ENCODE measurements at places on chromosomes 6 and 20.

- DNase-seq, result no peak
Observed at GRCh38 chr20:6347916-6348315, 225.1 kb upstream of the FERMT1 start.

DNA sequence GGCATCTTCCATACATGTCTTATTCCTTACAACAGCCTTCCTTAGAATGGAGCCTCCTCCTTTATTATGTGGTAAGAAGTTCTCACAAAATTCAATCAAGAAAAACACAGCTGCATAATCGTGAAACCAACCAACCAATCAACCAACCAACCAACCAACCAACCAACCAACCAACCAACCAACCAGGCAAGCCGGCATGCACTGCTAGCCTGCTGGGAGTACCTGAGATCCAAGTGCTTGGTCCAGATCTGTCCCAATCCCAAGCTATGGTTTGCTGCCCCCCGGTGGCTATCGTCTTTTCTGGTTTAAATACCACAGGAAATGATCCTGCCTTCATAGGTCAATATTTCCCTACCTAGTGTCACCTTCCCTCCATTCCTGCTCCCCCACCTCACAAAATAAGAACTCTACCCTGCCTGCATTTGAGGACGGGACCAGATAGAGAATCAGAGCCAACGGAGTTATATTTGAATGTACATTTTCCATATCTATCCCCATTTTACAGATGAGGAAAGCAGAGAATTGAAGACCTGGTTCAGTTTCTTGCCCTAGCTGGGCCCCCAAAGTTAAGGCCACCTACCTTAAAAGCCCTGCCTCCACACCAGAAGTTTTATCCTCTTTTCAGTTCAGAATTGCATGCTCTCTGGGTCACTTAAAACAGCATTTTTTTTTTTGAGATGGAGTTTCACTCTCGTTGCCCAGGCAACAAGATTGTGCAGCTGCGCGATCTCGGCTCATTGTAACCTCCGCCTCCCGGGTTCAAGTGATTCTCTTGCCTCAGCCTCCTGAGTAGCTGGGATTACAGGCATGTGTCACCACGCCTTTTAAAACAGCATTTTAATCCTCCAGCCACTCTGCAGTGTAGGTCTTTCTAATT is 27.1 kb downstream of the RAB44 start:
- DNase-seq, result no peak

GRCh38 chr6:33668914-33669313 is 42.6 kb downstream of the UQCC2 start:
- peak; percentile 19 for DNase-seq

DNA sequence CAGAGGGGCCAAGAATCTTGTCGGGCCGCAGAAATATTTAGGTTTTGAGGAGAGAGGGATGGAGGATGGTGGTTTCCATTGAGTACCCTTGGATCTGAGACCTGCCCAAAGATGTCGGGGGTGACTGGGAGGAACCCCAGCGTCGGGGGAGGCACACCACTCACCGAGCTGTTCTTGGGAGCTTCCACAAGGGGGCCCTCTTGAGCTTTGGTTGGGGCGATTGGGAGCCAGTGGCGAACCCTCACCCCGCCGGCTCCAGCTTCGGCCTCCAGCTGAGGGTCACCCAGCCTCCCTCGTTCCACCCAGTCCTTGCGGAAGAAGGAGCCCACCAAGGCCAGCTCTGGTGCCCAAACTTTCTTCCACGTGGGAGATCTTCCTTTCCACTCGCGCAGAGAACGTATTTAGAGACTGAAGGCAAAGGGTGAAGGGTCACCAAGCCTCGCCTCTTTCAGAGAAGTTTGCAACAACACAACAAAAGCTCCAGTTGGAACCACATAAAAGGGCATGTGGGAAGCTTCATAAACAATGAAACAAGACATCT is 33.6 kb downstream of the APCDD1L start:
- no peak for DNase-seq

DNA sequence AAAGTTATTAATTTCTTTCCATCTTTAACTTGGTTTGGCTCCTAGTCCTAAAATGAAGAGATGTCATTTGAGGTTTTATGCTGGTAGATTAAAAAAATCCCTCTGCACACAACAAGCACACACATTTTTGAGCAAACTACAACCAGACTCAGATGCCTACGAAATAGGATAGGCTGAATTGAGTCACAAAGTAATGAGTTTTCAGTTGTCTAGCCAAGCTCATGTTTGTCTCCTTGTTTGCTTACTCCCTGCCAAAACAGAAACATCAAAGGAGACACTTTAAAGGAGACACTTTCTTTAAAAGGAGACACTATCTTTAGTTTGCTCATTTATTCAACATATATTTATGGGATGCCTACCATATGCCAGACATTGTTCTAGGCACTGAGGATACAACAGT is 56.2 kb downstream of the TPBG start:
- no peak for DNase-seq

- DNase-seq, result no peak
Observed at GRCh38 chr6:41594326-41594725, 43.9 kb upstream of the MDFI start.

- DNase-seq, result no peak
Observed at GRCh38 chr6:24909241-24910216, 26.2 kb downstream of the RIPOR2 start.

GRCh38 chr6:111201764-111202163 is 114.5 kb downstream of the SLC16A10 start:
- no peak for DNase-seq

GRCh38 chr6:145656128-145656527 is 79.2 kb downstream of the EPM2A start:
- DNase-seq, result no peak

DNA sequence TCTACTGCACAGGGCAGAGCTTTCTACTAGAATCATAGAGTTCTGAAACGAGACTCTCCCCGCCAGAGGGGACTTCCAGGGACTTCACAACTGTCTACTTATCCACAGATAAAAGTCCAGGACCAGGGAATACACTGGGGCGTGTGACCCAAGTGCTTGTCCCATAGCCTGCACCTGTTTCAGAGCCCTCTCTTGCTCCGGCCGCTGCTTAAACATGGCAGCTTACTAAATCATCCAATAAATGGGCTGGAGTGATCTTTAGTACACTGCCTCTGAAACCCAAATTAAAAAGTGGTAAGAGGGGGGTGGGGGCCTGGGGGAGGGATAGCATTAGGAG is 8.9 kb upstream of the RAB44 start:
- DNase-seq, result no peak

DNA sequence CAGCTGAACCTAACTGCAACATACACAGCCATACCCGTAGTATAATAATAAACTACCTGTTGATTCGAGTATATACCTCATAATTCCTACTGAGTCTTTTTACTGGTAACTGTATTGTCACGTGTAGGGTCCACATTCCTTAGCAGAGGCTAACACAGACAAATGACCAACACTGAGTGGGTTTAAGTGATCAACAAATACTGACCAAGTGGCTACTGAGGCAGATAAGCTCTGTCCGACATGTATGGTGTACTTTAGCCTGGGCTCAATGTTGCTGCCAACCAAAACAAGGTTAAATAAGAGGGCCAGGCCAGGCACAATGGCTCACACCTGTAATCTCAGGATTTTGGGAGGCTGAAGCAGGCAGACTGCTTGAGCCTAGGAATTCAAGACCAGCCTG is 12.7 kb downstream of the ELOVL5 start:
- no peak for DNase-seq

GRCh38 chr6:144284783-144285547 is at the start of gene UTRN:
Gene UTRN, plus strand, starts transcription at chr6:144285335. Its CDS starts 6,494 bp downstream, at chr6:144291829.
- no peak for DNase-seq

DNA sequence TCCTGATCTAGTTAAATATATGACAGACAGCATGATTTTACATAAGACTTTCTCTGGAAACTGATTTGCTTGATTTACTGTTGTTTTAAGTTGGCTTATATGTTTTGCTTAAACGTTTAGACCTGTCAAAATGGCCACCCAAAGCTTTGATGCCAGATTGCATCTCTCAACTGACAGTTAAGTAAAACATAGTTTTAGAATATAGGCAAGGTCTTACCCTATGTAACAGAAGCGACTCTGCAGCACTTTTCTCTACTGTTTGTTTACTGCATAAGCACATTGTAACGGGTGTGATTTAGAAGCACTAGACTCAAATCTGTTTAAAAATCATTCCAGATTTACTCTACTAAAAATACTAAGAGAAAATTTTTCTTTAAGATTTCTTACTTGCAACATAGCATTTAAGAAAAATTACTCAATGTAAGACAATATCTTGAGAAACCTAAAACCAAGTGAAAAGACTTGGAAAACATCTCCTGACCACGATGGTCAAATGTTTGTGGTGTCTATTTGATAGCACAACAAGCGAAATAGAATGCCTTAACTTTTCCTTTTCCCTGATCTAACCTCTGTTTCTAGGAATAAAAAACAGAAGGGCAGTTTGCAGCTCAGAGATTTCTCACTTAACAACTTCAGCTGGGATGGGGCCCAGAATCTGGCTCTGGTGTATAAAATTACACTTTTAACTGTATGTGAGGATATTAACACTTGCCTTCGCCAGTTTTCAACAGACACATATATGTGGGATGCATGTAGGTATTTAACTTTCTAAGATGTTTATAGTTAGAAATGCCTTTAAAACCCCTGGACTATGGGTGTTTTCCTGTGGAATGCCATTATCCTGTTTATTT is 47.4 kb downstream of the AIG1 start:
- DNase-seq, result no peak

GRCh38 chr6:142913511-142914047 is 31.4 kb downstream of the HIVEP2 start:
- no peak for DNase-seq

GRCh38 chr20:10666221-10667076 is 7.3 kb downstream of the JAG1 start:
- no peak for DNase-seq

DNA sequence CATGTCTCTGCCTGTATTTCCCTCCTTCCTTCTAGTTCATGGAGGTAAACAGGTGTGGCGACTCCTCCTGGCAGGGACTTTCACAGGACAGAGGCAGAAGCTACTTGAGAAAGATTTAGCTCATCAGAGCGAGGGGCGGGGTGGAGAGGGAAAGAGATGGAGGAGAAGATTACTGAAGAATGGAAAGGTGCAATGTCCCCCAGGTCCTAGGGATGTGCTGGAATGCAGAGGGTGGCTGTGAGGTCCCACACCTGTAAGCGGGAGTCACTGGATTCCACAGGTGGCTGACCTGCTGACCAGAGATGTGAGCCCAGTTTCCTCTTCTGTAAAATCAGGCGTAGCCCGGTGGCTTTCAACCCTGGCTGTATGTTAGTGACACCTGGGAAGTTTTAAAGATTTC is 199.2 kb upstream of the SULF2 start:
- no peak for DNase-seq

- DNase-seq, result no peak
Observed at GRCh38 chr20:49794336-49795134, 18.1 kb upstream of the SLC9A8 start.

DNA sequence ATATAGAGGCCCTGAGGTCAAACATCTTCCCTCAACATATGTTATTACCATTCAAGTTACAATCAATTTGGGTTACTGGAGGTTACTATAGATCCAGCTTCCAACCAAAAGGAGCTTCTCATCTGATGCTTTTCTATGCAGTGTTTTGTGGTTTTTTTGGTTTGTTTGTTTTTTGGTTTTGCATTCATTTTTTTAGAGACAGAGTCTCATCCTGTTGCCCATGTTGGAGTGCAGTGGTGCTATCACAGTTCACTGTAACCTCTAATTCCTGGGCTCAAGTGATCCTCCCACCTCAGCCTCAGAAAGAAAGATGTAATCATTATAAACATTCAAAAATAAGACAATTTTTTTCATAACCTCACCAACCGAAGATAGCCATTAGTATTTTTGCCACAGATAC is 124.4 kb upstream of the JARID2 start:
- DNase-seq, result no peak

DNA sequence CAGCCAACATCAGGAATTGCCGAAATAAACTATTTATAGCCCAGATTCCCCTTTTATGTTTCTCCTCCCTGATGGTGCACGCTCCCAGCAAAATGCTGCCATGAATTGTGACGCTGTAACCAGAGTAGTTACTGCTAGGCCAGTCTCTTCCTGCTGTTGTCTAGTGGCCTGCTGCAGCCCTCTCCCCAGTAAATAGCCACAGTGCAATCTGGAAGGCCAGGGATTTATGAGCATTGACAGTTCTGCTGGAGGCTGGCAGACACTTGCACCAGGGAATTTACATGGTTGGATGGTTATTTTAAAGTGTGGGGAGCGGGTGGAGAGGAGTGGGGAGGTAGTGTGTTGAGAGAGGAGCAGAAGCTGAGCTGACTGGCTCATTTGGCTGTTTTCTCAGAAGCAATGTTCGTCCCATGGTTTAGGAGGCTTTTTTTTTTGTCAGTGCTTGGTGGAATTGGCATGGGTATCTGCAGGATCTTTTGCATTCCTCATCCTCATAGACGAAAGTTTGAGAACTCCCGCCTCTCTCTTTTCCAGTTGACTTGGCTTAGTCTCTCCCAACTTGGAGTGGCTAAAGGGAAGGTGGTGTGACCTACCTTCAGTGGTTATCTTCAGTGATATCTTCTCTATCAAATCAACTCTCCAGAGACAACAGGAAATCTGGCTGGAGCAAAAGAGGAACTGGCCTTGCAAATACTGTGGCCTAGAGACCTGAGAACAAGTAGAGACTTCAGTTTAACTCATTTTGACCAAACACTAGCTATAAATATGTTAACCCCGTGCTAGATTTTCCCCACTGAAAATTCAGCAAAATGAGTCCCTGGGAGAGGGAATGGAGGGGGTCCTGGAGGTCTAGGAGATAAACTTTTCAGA is 99.3 kb upstream of the VSTM2L start:
- DNase-seq, result no peak

GRCh38 chr6:158977382-158977781 is 22.6 kb downstream of the RSPH3 start:
- DNase-seq, result no peak

- DNase-seq, result no peak
Observed at GRCh38 chr6:156781861-156782631, 4.9 kb downstream of the ARID1B start.

- no peak for DNase-seq
Observed at GRCh38 chr6:71420095-71420692, 131.6 kb downstream of the OGFRL1 start.

DNA sequence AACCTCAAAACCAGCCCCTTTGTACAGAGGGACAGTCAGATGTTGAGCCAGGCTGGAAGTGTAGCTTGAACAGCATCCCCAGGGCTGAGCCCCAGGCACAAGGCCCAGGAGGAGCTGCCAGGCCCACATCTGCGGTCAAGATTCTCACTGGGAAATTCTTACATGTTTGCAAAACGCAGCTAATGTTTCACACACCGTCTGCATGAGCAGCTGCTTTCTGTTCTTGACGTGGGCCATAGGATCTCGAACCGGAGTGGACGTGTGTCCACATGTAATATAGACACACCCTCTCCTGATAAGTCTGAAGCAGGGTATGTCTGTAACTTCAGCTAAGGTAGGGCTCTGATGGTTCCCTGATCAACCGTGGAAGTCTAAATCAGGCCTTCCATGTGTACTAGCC is 41.3 kb upstream of the TRAF3IP2 start:
- no peak for DNase-seq

- DNase-seq, result peak; percentile 20
Observed at GRCh38 chr6:34143884-34144580, 1.9 kb downstream of the GRM4 start.

All from activated T-helper 1 cell treated with anti-CD3 and anti-CD28 coated beads, Interleukin-2, amount 50 U/mL, for 16 hours (primary cell).